ENCODE measurements at places on chromosomes 3 and 15.
A peak's percentile ranks its signal among the peaks of the same experiment; 100 is the strongest.

GRCh38 chr3:129557548-129557894 lies 14.5 kb downstream of the H1-8 start:
- no peak for DNase-seq

DNA sequence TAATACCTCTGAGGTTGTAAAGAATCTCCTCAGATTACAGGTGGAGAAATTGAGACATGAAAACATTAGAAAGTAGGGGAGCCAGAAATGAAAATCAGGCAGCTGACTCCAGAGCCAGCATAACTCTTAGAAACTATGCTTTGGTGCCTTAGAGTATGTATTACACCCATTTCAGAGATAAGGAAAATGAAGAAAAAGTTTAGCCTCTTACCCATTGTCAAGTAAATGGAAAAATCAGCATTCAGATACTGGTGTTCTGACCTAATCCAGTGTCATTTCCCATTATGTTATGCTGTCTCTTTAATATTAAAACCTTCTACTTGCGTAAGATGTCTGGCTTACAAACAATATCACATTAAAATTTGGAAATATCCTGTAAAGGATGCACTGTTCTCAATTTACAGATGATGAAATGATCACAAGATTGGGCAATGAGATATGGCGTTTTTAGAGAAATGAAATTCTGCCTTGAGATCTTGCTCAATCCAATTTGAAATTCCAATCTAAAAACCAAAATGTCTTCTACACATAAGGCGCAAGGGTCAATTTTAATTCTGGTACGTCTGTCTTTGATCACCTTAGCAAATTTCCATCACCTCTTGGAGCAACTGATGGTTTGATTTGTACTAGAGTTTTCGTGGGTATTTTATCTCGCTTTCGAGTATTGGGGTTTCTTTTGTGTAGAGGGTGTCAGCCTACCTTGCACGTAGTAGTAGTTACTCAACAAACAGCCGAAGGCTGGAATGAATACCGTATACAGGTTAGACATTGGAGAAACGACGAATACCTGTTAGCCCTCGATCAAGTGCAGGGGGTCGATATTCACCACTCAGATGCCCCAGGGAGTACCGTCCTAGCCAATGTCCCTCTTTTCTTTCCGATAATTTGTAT lies 902 bp upstream of the ZCWPW2 start:
- no peak for DNase-seq

DNA sequence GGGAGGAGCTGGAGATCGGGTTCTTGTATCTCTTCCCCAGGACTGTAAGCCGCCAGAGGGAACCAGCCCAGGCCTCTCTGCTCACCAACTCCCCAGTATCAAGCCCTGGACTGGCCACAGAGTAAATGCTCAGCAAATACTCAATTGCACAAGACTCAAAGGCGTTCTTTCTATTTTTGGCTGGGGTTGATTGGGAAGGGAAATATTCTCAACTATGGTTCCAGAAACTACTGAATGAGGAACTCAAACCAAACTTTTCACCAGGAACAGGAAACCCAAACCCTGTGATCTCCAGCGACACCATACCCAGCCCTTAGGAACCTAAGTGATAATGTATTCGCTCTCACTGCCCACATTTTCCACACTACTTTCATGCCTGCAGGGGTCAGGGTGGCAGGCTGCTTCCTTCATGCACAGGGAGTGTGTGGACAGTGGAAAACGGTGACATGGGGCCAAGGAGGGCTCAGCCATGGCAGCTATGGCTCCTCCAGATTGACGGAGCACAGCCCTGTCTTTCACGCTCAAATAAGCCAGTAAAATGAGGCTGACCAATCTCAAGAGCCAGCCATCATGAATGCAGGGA lies 124.7 kb upstream of the RAD18 start:
- no peak for DNase-seq

- no peak for DNase-seq
Observed at GRCh38 chr3:175108613-175109151, 249.5 kb downstream of the NAALADL2 start.

- no peak for DNase-seq
Observed at GRCh38 chr15:31262143-31262530, 64.5 kb upstream of the KLF13 start.

- no peak for DNase-seq
Observed at GRCh38 chr3:136903899-136904298, 41.9 kb downstream of the NCK1 start.

GRCh38 chr3:15501126-15501525 lies 20.4 kb downstream of the COLQ start:
- no peak for DNase-seq

DNA sequence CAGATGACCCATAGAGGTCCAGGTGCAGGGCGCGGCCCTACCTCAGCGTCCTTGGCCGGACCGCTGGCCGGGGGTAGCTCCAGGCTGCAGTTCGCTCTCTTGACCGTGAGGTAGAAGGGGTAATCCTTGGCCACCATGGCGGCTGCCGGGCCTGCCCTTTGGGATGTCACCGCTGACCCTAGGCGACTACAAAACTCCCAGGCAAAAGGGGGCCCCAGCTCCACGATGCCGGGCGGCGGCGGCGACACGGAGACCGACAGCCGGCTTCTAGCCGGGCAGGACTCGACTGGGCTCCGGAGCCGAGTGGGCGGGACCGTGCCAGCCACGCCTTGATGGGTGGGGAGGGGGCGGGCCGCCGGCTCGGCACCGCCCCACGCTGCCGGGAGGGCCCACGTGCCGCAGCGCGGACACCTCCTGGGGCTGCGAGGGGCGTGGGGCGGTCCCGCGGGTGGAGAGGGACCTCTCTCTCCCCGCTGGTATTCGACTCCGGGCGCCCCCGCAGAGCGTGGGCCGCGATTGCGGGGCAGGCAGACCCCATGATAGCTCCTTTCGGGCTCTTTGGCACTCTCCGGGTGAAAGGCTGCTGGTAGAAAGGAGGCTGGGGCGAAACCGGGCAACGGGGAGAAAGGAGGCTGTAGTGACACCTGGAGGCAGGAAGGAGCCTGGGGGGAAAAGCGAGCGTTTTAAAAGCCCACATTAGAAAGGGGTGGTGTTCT lies at the start of gene ARHGEF3:
Gene ARHGEF3, minus strand, starts transcription at position 288 of the 716 bp plus-strand sequence. Its CDS starts 151 bp downstream, at position 137.
- peak; percentile 88 for DNase-seq

GRCh38 chr3:27544372-27544865 lies 60.2 kb upstream of the SLC4A7 start:
- DNase-seq = no peak

DNA sequence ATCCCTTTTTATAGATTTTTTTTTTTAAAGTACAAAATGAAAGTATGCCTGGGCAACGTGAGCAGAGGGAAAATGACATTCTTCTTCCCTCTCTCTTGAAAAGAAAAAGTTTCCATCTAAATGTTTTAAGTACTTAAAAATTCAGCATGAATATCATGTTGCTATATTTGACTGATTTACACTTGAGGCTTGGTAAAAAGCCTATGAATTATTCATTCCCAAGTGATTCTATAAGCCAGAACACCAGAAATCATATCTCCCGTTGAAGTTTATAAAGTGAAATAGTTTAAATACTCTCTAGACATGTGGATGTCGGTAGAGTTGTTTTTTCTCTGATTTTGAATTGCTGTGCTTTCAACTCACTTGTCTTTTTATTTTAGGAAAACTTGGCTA lies 276.2 kb upstream of the RARB start:
- no peak for DNase-seq

DNA sequence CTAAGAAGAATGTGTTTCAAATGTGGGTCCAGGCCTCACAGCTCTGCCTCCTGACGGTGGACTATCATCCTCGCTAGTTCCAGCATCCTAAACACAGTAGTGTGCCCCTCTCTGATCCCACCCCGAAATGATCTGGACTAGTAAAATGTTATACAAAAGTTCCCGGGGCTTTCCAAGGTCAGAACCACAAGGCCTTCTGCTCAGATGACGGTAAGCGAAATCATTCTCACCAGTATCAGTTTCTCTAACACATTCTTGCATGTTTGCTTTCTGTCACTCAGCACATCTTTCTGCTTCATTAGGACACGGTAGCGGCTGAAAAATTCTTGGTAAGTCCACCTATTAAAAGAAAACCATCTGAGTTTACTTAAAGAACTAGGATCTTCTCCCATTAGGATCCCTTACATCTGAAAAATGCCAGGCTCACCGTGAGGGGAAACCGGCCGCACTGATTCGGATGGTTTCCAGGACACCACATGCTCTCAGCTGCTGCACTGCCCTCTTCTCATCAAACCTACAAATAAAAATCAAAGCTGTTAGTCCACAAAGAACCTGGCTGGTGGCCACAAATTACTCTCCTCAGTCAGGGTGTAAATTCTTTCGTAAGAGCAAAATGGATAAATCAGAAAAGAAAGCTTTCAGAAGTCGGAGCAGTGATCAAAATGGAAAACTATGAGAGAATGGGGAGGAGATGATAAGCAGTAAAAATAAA lies 83.9 kb upstream of the MYO5C start:
- DNase-seq = no peak

DNA sequence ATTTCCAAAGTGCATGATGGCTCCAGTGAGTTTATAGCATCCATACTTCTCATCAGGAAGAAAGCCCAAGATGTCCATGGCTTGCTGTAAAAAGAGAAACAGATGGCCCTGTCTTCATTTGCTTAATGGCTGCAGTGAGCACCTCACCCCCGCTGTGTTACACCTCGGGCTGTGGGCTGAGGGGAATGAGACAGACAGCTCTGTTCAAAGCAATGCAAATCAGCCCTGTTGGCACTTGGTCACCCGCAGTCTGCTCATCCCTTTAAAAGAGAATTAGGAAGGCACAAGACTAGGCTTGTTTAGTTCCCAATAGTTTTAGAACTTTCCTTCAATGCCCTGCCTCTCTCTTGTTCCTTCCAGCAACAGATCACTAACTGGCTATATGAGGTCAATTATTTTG lies 25.2 kb downstream of the MYH15 start:
- no peak for DNase-seq

DNA sequence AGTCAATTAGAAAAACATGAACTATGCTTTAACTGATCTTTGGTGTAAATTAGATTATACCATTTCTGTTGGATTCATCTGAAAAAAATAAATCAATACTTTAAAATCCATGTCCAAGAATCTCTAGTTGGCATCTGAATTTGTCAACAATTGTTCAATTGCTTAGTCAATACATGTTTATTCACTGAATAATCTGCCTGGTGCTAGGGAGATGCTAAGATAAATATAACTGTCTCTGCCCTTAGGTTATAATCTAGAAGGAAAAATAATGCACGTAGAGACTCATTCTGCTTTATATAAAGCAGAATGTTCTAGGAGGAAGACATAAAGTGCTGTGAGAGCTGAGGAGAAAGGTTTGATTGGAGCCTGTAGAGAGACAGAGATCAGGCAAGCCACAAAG lies 537.2 kb upstream of the IL12A start:
- DNase-seq = no peak

DNA sequence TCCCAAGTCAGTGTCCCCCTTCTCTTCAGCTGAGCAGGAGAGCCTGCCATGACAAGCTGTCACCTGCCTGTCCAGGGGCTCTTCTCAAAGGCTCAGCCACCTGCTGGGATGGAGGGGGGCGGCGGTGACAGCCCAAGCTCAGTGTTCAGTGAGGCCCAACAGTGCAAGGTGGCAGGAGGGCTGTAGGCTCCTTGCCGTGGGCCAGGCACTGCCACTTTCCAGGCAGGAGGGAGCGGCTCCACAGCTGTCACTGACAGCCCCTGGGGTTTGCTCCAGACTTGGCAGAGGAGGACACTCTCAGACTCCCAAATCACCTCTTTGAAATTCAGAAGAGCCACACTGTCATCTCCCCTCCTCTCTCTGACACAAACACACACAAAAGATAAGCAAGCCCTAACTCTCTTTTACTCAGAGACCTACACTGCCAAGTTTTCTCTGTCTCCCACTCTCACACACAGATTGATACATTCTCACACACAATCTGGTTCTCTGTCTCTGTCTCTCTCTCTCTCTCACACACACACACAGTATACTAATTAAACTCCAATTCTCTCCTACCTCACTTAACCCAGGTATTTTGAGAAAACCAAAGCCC lies 443.3 kb downstream of the EPHB1 start:
- DNase-seq = no peak

GRCh38 chr3:150357140-150357539 lies 51.0 kb upstream of the TSC22D2 start:
- no peak for DNase-seq

GRCh38 chr3:45442679-45443253 lies 54.4 kb downstream of the LARS2 start:
- DNase-seq = no peak

- DNase-seq = no peak
Observed at GRCh38 chr15:90946941-90947576, 7.6 kb upstream of the RCCD1 start.

DNA sequence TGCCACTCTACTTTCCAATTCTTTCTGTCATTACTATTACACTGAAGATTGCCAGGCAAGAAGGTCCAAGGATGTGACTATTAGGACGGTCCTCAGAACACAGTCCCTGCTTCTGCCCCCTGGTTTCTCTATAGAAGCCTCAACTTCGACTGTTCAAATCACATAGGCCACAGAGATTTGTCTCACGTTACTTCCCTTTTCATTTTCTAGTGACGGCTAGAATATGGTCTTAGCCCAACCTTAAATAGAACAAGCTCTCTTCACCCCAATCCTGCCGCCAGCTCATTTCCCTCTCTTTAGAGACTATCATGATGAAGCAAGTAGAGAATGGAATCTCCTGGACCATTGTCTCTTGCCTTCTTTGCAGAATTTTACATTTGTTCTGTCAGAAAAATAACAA lies 84.9 kb downstream of the TIGIT start:
- no peak for DNase-seq

- no peak for DNase-seq
Observed at GRCh38 chr15:28994831-28995596, 109.2 kb downstream of the APBA2 start.

DNA sequence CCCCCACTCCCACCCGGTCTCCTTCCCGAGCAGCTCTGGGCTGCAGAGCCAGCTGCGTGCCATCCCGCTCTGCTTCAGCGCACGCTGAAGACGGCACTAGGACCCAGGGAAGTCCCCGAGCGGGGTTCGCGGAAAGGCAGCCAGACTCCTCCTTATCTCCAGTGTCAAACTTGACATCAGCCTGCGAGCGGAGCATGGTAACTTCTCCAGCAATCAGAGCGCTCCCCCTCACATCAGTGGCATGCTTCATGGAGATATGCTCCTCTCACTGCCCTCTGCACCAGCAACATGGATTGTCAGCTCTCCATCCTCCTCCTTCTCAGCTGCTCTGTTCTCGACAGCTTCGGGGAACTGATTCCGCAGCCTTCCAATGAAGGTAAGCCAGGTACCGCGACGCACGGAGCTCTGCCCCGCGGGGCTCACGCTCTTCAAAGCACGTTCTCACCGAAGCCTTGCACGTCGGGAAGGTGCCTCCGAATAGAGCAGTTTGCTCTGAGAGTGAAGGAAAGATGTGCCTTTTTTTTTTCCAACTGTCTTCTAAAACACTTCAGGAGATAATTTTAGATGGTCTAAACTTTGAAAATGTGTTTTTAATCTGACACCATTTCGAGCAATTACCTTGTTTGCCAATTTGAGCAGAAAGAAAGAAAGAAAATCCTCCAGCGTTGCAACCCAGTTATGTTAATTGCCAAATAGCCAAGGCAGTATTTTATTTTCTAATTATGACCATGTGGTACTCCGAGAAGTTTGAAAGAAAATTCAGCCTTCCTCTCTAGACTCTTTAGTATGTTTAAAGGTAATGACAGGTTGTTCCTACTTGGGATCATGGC lies at the start of gene EPHA3:
Gene EPHA3, plus strand, starts transcription at position 161 of the 830 bp plus-strand sequence. Its CDS starts 128 bp downstream, at position 289.
- DNase-seq = peak; percentile 35

- no peak for DNase-seq
Observed at GRCh38 chr15:36893276-36893675, 207.1 kb downstream of the MEIS2 start.

GRCh38 chr3:169283951-169284350 lies 379.6 kb downstream of the MECOM start:
- no peak for DNase-seq

- DNase-seq = no peak
Observed at GRCh38 chr15:61063875-61064320, 165.2 kb downstream of the RORA start.

- no peak for DNase-seq
Observed at GRCh38 chr3:144314946-144315345, 343.3 kb downstream of the DIPK2A start.

Measured in CD4-positive, alpha-beta T cell treated with Interleukin-1 beta for 1 hour (primary cell).